ENCODE measurements at places on chromosomes 2 and 18.

DNA sequence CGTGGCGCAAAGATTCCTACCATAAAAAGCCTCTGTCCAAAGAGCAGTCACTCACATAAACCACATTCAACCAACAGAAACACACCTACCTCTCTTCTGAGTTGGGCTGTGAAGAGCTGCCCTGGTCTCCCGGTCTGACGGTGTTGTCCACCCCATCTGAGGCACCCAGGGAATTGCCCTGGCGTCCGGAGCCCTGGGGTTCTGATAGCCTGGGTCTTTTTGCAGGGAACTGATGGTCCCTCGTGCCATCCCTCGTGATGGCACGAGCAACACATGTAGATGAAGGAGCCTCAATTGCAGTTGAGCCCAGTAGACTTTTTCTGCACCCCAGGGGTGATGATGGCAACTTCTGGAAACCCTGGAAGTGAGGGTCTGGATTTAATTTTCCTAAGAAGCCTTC lies 13.8 kb downstream of the HJURP start:
- DNase-seq = no peak

DNA sequence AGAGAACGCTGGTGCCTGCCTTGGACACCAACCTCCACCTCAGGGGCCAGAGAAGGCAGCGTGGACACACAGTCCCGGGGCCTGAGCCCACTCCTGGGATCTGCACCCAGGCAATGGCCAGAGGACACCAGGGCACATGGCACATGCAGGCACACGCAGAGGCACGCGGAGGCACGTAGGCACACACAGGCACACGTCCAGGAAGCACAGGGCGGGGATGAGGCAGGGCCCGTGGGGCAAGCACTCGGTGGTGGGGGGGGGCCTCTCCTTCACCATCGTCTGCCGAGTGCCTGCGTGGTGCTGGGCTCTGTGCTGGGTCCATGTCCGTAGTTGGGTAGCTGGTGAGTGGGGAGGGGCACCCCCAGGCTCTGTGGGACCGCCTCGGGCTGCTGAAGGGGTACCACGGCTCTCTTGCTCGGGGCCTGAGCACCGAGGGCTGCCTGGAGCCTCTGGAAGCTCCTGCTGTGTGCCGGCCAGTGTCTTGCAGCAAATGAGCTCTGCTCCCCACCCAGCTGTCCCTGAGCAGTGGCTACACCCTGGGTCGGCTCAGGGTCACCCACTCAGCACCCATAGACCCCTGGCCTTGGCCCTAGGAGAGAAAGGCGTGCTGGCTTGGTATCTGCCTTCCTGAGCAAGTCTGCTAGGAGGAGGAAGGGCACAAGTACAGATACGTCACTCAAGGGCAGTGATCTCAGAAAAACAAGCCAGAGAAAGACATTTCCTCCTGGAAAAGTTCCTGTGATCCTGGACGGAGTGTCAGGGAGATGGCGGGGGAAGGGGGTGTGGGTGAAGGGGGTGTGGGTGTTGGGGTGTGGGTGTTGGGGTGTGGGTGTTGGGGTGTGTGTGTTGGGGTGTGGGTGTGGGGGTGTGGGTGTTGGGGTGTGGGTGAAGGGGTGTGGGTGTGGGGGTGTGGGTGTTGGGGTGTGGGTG lies 26.4 kb downstream of the RTP5 start:
- DNase-seq = no peak

DNA sequence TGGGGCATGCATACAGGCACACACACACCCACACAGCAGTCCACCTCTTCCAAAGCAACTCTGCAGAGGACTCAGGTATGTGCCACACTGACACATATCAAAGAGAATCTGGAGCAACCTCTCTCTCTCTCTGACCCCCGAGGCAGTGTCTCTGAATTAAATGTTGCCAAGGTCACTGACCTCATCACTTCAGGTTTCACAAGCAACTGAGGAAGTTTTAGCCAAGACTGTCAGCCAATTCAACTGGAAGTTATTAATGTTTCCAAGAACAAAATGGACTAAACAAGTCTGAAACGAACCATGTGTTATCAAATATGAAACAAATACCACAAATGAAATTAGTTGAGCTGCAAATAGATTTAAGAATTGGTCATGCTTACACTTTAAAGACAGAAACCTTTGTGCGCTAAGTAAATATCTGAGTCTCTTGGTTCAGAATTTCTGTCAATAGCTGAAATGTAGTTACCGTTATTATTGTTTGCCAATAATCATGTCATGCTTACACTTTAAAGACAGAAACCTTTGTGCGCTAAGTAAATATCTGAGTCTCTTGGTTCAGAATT lies 86.1 kb downstream of the SLC25A12 start:
- DNase-seq = no peak

DNA sequence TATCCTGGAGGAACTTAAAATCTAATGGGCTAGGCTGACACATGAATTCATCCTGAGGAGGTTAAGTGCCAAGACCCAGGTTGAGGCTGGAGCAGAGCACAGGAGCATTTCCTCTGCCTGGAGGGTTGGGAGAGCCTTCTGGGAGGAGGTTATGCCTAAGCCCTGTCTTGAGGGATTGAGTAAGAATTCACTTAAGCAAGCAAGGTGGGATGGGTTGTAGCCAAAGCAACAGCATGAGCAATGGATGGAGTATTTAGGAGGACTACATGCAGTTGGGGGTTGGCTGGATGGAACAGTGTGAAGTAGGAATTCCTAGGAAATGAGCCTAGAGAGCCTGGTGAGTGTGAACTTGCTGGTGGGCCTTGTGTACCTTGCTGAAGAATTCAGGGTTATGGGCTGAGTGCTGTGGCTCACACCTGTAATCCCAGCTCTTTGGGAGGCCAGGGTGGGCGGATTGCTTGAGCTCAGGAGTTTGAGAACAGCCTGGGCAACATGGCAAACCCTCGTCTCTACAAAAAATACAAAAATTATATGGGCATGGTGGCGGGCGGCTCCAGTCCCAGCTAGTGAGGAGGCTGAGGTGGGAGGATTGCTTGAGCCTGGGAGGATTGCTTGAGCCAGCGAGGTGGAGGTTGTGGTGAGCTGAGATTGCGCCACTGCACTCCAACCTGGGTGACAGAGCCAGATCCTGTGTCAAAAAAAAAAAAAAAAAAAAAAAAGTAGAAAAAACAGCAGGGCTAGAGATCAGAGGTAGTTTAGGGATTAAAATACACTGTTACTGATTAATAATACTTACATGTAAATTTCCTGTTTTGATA lies 22.2 kb downstream of the TANC1 start:
- DNase-seq = no peak
